Foreskin keratinocyte (primary cell): ENCODE measurements at places on chromosomes 5 and 9.

- no peak for DNase-seq
Measured at GRCh38 chr9:8644571-8644970, 845.0 kb upstream of the DMAC1 start.

- DNase-seq = peak; percentile 29
Measured at GRCh38 chr9:1708219-1708618, 306.9 kb upstream of the SMARCA2 start.

GRCh38 chr5:126182971-126183695, 240.1 kb upstream of the GRAMD2B start:
- no peak for DNase-seq

DNA sequence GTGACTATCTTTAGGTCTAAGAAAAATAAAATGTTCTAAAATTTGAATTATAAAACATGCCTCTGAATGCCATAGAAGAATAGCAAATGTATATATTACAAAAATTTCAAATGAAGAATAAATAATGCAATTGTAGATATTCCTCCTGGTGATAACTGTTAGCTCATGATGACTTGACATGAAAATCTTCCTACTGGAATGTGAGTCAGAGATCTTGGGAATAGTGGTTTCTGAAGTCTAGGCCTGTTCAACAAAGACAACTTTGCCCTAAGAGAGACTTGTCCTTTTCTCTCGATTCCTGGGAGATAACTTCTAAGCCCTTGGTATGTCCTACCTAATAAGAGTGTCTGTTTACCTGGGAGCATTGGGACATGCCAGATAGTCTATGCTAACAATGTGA, 746.3 kb upstream of the RIOK2 start:
- peak; percentile 8 for DNase-seq

DNA sequence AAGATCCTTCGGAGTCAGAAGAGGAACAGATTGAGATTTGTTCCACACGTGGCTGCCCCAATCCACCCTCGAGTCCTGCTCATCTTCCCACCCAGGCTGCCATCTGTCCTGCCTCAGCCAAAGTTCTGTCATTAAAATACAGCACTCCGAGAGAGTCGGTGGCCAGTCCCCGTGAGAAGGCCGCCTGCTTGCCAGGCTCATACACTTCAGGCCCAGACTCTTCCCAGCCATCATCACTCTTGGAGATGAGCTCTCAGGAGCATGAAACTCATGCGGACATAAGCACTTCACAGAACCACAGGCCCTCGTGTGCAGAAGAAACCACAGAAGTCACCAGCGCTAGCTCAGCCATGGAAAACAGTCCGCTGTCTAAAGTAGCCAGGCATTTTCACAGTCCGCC, 85.9 kb downstream of the GOLPH3 start:
- DNase-seq = no peak

DNA sequence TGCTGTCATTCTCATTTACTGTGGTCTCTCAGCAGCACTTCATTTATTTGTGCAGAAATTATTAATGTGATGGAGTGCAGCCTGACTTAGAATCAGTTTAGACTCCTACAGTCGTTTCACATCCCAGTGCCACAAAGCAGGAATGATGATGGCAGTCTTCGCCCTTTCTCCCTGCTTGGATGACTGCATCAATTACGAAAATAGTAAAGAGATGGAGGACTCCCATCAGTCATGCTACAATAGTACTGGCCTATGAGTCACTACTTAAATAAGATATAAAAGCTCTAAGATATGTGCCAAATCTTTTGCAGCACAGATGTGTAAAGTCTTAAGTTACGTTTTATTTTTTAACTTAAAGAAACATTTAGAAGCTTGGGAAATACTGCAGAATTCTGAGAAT, 263.9 kb downstream of the CHSY3 start:
- no peak for DNase-seq
